DMS 273 treated with DMSO at 0.1 percent for 48 hours (cell line): ENCODE measurements at places on chromosomes 5 and 9.
A peak's percentile ranks its signal among the peaks of the same experiment; 100 is the strongest.

DNA sequence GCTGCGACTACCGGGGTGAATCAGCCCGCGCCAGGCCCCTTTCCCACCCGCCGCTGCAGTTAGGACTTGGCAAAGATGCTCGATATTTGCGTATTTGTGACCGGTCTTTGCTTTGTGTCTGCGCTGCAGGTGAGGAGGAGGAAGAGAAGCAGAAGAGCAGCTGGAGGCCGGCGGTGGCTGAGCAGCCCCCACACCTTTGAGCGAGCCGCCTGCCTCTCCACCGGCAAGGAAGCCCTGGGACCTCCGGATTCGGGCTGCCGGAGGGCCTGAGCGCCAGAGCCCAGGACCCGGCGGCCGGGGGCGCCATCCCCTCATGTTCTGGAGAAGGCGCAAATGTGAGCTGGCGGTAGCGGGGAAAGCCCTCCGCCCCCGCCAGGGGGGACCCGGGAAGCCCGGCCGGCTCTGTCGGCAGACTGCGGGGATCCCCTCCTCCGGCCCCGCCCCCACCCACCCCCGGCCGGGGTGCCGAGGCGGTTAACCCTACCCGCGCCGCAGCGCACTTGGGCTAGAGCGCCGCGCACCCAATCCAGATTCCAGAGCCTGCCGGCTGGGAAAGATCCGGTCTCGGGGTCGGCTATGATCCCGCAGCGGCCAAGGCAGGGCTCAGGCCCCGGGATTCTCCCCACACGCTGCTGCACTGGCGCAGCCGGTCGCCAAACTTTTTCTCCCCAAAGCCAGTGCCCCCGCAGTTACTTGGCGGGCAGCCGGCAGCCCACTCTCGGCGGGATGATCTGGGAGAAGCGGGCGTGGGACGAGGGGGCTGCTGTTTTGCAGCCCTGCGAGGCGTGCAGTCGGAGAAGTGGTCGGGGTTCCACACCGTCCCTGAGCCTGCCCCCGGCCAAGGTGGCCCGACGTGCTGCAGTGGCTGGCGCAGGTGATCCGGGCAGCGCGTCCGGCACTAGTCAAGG is 800 bp upstream of the KCNN2 start:
- DNase-seq: peak; percentile 1

DNA sequence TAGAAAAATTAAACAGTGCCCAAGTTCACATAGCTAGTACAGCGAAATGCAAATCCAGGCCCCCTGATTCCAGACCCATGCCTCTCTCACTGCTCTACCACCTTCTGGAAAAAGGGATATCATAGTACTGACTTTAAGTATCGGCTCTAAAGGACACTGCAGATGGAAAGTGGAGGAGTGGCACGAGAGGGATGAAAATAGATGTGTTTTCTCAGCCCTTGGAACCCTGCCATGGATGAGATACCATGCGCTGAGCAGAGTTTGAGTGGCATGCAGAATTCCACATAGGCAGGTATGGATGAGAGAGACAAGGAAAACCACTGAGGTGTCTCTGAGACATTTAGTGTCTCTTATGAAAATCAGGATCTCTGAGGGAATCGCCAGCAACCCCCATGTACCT is 18.8 kb downstream of the CKMT2 start:
- no peak for DNase-seq

- no peak for DNase-seq
These were observed 1170.0 kb upstream of the CDH9 start for GRCh38 chr5:28208356-28208755.

- no peak for DNase-seq
These were observed 11.1 kb upstream of the HTR4 start for GRCh38 chr5:148665431-148665830.

GRCh38 chr5:175329976-175330375 is 114.0 kb downstream of the DRD1 start:
- no peak for DNase-seq

DNA sequence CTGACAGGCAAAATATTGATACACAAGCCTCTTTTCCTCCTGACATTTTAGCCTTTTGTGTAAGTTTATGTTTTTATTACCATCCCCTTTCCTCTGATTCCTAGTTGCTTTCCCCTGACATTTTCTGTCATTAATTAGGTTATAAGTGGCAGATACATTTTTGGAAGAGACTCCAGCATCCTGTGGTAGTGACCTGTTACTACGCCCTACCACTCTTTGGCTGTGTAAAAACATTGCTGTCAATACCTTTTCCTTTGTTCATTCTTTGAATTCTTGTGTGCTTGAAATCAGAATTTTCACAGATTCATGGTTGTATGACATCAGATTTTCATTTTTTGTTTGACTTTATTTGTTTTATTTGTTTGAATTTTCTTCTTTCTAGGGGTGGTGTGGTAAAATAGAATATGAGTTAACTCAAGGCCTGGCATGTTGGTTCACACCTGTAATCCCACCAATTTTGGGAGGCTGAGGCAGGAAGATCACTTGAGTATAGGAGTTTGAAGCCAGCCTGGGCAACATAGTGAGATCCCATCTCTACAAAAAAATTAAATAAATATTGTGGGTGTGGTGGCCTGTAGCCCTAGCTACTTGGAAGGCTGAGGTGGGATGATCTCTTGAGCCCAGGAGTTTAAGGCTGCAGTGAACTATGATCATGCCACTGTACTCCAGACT is 43.4 kb downstream of the UBE2R2 start:
- no peak for DNase-seq

- no peak for DNase-seq
These were observed 253.9 kb downstream of the AGTPBP1 start for GRCh38 chr9:85487872-85488271.

DNA sequence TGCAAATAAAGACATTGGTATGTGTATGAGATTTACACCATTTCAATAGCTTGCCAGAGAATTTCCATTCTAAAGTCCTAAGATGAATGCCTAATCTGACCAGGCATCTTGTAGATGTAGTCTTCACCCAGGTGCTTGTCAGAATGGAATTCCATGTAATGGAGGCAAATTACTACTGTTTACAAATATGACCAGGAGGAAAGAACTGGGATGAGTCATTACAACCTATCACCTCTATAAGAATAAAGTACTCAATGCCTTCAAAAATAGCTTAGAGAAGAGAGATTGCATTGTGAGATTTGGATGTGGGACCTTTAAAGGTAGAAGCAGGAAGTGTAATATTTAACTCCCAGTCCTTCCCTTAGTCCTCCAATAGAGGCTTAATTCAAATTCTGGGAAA is 507.0 kb upstream of the PTGER4 start:
- no peak for DNase-seq

DNA sequence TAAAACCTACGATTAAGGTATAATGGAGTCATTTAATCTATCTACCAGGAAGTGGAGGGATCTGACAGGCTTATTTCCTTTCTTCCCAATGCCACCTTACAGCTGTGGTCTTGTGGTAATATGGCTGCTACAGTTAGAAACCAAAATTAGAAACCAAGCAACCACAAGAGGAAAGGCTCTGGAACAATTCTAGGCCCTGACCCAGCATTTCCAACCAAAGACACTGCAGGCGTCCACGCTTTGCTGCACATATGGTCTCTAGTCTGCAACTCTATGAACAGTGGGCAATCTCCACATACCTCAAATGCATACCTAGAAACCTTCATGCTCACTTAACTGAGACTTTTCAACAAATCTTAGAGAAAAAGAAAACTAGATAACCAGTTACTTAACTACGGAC is 339.1 kb downstream of the NFIB start:
- DNase-seq: no peak

DNA sequence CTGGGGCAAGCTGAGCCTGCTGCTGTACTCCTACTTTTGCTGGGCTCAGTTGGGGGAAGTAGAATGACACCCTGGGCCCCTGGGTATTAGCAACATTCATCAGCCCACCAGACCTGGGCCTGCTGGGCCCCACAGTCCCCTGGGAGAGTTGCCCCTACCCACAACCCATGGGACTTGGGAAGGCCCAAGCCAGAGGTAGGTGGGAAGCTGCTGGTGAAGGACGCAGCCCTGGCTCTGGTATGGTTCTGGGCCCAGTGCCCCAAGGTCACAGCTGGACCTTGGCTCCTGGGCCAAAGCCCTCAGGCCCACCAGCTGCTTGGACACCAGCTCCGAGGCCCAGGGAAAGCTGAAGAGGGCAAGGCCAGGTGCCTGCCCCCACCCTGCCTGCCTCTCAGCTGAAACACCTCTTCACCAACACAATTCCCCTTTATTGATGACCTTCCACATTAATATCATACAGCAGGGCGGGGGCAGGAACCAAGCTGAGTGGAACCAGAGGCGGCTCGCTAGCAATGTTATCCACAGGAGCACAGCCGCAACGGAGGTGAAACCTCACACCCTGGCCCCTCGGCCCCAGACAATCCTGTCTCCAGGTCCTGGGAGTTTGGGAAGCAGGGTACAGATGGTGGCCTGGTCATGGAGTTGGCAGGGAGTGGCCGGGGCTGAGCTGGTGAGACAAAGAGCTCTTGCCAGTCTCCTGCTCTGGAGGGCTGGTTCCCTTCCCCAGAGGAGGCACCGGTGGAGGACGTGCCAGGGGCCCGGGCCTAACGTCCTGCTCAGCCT is 13.7 kb downstream of the DOLPP1 start:
- DNase-seq: no peak

GRCh38 chr5:159504857-159505304 is 174.6 kb upstream of the IL12B start:
- peak; percentile 2 for DNase-seq

GRCh38 chr9:115437418-115437817 is 319.5 kb upstream of the TNC start:
- DNase-seq: peak; percentile 6

- no peak for DNase-seq
These were observed 41.7 kb downstream of the SMIM15 start for GRCh38 chr5:61120534-61120933.

DNA sequence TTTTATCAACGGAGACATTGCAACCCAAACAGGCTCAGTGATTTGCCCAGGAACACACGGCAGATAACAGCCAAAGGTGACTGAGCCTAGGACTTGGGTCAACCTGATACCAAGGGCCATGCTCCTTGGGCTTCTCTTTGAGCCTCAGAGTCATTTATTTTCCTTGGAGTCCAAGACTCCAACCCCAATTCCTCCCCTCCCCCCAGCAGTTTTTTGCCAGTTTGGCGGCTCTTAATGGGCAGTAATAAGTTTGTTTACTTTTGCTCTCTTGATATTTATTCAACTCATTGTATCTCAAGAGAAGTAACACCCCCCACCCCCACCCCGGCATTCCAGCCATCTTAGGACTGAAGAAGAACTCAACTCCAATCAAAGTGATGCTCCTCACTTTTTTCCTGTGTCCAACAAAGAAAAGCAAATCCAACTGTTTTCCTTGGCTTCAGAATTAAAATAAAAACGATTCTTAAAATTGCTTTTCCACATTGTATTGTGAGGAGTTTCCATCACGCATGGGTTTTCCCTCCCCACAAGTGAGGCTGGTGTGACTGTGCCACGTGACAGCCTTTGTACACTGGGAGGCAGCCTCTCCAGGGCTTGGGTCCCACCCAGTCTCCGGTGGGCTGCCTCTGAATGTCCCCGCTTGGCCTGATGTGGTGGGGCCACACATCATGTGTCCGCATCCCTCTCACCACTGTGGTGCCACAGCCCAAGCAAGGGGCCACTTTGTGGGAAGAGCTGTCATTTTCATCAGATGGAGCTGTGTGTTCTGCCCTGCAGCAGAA is 9.1 kb downstream of the ANGPTL2 start:
- no peak for DNase-seq

- no peak for DNase-seq
These were observed 452.9 kb downstream of the CSNK1G3 start for GRCh38 chr5:123964884-123965283.

- DNase-seq: no peak
These were observed 69.3 kb downstream of the SGCD start for GRCh38 chr5:156396063-156396829.

- DNase-seq: no peak
These were observed 97.1 kb upstream of the PRSS3 start for GRCh38 chr9:33698267-33698666.

DNA sequence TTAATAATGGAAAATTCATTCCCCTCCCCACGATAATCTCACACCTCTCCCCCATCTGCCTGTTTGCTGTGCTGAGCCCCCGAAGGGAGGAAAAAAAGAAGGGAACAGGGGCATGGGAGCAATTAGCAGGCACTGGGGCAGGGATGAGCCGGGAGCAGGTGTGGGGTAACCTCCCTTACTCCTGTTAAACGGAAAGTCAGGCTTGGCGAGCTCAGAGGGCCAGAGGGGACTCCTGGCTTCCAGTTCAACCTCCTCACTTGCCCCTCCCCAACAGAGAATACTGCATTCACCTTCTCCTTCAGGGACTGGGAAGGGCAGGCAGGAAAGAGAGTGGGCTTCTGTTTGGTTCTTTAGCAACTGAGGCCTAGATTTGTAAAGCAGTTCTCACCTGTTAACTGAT is 1.6 kb downstream of the AFAP1L1 start:
- DNase-seq: no peak

- no peak for DNase-seq
These were observed 211.6 kb upstream of the PANK3 start for GRCh38 chr5:168790671-168791250.

GRCh38 chr9:134663753-134664415 is 22.3 kb downstream of the COL5A1 start:
- DNase-seq: no peak

DNA sequence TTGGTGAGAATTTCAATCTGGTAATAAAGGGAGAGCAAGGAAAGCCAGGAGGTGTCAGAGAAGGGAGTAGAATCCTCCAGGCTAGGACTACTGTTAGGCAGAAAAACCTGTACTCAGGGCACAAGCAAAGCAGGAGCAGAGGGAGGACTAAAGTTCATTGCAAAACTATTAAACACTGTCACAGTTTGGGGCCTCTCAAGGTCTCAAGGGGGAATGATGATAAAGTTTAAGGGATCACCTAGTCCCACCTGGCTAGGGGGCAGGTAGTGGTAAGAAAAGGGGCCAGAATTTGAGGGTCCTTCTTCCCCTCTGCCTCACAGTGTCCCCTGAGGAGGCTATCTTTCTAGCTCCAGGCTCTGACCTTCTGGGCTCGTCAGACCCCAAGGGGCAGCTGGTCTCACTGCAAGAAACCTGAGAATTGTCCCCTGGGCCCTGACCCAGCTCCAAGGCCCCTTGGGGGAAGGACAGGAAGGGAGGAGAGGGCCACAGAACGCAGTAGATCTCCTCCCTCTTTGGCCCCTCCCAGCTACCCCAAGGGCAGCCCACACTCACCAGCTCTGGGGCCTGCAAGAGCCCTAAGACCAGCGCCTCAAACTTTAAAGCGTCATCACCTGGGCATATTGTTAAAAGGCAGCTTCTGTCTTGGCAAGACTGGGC is 974 bp downstream of the CCDC69 start:
- no peak for DNase-seq

GRCh38 chr5:142316051-142316450 is 8.8 kb downstream of the SPRY4 start:
- DNase-seq: peak; percentile 25

- no peak for DNase-seq
These were observed 10.4 kb upstream of the PCDHGC3 start for GRCh38 chr5:141465351-141465750.

DNA sequence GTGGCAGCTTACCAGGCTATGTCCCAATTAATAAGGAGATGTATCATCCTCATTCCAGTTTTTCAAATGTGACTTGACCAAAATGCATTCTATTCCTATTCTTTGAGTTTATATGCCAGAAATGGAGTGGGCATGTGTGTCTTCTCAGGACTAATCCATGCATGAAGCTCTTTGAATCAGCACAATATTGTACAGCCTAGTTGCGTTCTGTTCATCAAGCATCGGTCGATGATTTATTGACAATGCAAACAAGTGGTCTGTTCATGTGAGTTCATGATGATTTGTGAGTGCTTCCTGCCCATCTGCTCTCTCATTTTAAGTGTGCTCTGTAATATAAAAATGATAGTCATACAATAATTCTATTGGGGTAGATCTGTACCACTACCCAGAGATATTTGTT is 48.3 kb downstream of the PALM2AKAP2 start:
- no peak for DNase-seq

- peak; percentile 8 for DNase-seq
These were observed 71.5 kb upstream of the ANXA1 start for GRCh38 chr9:73080110-73080694.

- DNase-seq: peak; percentile 31
These were observed 67.1 kb downstream of the KLF4 start for GRCh38 chr9:107422189-107423185.
